Hematopoietic multipotent progenitor cell treated with erythropoietin and hydrocortisone succinate and interleukin-3 and kit ligand, for 8 days (in vitro differentiated cells): ENCODE measurements at places on chromosomes 6 and 20.

- DNase-seq, result no peak
Observed at GRCh38 chr6:140071601-140072062, 697.2 kb upstream of the CITED2 start.

GRCh38 chr6:162833776-162834175 lies 106.0 kb downstream of the PACRG start:
- DNase-seq, result no peak

- DNase-seq, result no peak
Observed at GRCh38 chr6:11236915-11237314, 4.4 kb upstream of the NEDD9 start.

- DNase-seq, result peak; percentile 94
Observed at GRCh38 chr6:42030585-42031506, 19.5 kb upstream of the TAF8 start.

DNA sequence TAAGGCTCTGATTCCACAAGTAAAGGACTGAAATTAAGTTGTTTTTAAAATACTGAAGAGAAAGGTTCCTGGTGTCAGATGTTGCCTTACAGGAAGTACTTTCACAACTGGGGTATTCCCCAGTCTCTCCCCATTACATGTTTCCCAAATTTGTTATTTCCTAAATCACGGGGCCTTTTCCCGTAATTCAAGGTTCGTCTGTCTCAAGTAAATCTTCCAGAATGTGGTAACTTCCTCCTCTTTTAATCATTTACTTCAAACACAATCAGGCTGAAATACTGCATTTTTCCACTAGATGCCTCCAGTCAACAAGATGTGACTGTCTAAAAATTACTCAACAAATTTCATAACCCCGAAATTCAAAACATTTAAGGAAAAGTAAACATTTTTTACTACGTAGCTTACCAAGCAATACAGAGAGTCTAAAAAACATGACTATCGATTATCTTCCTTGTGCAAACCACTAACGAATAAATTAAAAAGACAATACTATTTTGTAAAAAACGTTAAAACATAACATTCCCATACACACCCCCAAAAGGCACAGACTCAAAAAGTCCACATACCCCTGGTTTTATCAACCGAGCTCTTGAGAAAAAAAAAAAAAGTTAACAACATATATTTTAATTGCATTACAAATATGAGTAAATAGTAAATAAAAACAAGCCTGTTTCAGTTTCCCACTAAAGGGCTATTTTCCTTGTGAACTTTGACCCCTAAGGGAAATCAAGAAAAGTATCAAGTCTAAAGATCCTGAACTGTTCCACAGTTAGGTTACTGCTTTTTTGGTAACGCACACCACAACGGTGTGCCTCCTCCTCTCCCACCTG lies 1.7 kb downstream of the SOD2 start:
- DNase-seq, result peak; percentile 85

DNA sequence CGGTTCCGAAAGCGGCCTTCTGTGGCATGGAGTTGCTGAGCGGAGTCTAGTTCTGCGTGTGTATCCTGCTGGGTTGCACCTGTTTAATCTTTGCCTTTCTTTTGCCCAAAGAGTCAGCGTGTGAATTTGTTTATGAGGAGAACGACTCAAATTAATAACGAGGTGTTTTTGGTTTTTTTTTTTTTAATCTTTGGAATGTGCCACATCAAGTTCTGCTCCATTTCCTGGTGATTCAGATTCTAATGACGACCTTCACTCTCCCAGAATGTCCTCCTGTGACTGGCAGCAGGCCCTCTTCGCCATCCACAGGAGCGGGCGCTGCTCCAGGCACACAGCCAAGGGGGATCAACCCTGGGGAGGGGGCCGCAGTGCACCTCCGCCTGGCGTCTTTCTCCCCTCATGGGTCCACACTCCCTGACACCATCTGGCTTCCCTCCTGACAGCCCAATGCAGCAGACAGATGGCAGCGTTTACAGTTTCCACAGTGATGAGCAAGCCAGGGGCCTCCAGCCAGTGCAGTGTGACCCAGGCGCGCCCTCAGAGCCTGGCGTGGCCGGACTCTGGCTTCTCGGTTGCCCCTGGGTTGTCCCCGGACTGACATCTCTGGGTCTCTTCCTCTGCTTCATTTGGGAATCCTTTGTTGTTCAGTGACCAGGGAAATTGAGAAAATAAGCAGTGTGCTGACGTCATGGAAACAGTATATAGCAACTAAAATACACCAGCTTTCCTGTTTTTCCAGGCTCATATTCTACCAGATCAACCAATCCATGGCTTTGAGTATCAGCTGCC lies 27.5 kb upstream of the AFDN start:
- DNase-seq, result no peak

GRCh38 chr20:59948828-59949720 lies 8.9 kb downstream of the FAM217B start:
- DNase-seq, result peak; percentile 77

- no peak for DNase-seq
Observed at GRCh38 chr6:62492192-62492822, 206.3 kb upstream of the KHDRBS2 start.

GRCh38 chr6:48061265-48061990 lies 49.6 kb downstream of the PTCHD4 start:
- no peak for DNase-seq

DNA sequence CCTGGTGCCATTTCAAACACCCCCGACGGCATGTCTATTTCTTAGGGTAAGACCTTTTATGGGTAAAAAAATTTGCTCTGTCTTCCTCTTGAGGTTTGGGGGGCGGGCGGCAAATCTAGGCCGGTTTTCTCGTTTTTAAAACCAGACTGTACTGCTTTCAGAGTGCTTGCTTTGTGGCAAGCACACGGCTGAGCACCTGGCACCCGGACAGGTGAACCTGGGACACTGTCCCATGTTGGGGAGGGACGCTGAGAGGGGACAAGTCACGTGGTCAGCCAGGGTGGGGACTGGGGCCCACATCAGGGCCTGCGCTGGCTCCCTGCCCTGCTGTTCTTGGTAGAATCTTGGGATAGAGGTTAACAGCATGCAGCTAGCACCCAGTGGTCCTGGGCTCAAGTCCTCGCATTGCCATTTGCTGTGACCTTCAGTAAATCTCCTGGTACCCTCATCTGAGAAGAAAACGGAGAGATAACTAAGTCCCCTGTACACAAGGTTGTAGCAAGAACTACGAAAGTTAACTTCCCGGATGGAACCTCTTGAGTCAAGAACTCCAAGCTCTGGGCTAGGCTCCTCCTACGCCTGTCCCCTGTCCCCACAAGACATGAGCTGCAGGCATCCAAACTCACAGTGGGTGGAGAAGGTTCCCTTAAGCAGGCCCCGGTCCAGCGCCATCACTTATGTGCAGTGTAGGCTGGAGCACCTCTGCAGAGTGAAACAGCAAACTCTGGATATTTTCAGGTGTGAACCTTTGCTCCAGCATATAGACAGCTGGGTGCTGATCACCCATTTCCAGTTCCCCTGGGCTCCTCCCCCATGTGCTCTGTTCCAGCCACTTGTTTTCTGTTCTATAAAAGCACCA lies 41.7 kb downstream of the PMEPA1 start:
- DNase-seq, result no peak

DNA sequence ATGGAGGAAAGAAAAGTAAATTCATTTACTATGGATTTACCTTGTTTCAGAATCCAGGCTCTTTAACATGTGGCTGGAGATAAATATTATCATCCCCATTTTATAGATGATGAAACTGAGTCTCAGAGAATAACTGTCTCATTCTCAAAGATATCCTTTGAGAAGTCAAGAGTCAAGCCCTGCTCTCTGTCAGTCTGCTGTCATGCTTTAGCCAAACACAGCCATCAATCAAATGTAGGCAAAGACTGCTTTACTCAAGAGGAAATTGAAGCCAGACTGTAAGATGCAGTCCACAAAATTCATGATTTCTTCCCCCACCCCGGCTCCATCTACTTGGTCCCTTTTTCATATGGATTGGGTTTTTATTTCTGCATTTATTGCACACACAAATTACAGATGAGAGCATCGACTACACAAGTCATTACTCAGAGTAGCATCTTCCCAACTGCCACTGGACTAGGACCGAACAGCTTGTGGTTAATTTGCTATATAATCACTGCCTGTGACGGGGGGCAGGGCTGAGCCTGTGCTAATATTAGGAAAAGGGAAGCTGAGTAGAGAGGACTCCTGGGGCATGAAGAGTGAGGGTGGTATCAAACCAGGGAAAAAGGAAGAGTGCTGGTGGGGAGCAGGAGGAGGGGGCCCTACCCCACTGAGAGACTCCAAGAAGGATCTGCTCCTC lies 102.7 kb upstream of the TOP1 start:
- DNase-seq, result no peak

DNA sequence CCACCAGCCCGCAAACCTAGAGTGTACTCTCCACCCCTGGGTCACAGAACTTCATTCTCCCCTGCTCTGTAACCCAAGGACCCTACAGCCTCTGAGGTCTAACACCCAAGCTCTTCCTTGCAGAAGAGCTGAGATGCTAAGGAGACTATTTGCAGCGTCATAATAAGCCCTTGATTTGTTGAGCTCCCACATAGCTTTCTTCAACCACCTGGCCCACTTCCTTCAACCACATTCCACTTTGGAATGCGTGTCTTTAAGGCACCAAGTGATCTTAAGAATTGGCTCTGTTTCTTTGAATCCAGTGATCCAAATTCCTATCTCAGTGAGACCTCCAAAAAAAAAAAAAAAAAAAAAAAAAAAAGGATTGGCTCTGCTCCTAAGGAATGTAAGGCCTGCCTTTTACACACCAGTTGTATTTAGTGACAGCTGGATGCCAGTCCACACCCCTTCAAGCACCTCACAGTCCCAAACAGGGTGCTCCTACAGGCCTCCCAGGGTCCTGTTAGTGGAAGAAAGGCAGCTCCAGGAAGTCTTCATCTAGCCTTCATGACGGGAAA lies 106.2 kb downstream of the UBE3D start:
- DNase-seq, result no peak

DNA sequence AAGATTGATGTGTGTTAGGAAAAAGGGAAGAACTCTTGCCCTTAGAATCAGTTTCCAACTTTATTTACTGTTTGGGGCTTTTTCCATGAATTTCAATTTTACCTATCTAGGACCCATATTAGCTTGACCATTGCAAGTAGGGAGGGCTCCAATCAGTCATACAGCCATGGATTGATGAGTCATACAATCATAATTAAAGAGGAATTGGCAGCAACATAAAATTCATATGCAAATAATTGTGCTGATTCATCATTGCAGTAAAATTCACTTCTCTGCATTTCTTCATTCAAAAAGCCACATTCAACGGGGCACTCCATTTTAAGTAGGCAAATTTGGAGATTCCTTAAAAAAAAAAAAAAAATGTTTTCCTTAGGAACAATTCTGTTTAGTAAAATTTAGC lies 1016.4 kb downstream of the KIF16B start:
- DNase-seq, result no peak

DNA sequence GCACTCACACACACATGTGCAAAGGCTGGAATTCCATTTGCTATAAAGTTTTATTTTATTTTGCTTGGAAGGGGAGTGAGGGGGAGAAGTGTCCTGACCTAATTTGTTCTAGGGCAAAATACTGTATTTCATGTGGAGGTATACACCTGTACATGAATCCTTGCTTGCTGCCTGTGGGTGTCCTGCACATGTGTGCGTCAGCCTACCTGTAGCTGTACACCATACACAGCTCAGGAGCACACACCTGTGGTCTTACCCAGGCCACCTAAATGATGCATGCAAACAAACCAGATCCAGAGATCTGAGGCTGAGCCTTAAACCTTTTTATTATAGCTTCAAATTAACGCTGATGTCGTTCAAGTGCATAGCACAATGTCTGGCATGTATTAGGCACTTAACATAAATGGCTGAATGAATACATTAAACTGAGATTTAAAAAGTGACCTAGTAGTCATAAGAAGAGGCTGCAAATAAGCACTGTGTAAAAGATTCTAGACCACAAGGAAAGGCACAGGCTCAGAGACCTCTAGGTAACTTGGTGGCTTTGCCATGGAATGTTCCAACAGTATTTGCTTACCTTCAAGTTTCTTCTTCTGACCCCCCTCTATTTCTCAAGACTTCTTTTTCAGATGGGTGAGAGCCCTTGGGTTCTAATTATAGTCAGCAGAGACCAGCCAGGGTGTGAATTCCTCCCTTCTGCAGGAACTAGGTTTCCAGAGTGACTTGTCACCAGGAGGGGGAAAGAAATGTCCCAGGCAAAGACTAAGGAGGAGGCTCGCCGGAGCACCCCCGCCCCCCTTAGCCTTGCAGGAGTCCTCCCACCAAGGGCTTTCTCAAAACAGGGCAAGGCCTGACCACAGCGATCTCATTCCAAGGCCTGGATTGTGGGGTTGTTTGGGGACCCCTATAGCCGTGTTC lies 13.4 kb downstream of the FOXC1 start:
- DNase-seq, result no peak

- no peak for DNase-seq
Observed at GRCh38 chr6:34573567-34574183, 17.5 kb upstream of the SPDEF start.

DNA sequence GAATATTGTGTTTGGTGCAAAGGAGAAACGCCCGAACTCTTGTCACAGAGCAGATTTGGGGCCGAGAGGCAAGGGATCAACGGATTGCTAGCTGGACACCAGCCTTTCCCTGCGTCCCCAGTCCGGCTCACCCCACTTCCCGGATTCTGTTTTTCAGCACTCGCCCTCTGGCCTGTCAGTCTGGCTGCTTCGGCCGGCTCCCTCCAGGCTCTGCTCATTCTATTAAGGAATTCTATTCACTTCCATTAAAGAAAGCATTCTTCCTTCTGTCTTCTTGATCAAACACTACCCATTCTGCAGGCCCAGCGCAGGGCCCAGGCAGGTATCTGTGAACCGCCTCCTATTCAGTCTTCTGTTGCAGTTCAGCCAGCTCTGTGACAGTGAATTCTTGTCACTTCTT lies 91.7 kb downstream of the RNF182 start:
- no peak for DNase-seq

- DNase-seq, result no peak
Observed at GRCh38 chr6:1215884-1216487, 95.9 kb upstream of the FOXQ1 start.

- DNase-seq, result no peak
Observed at GRCh38 chr20:47380481-47380880, 24.0 kb upstream of the ZMYND8 start.

- DNase-seq, result no peak
Observed at GRCh38 chr6:41021832-41022231, 17.2 kb downstream of the UNC5CL start.
